CD4-positive, alpha-beta T cell treated with Interleukin-15 for 4 hours (primary cell): ENCODE measurements at places on chromosomes 11 and 22.

DNA sequence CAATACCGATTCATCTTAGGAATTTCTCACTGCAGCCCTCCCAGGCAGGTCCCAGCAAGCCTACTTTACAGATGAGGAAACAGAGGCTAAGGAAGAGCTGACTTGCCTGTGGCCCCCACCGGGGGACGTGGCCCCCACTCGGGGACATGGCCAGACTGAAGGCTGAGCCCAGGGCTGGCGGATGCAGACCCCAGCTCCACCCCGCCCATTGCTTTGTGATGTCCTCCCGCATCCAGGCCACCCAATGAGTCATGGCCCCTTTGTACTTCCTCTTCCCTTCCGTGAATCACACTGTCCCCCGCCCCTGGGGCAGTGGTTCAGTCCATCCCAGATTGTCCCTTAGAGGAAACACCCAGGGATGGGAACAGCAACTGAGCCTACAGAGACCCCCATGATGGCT is 116.0 kb upstream of the ANO1 start:
- no peak for DNase-seq

GRCh38 chr11:74279256-74279655 is 32.2 kb downstream of the P4HA3 start:
- no peak for DNase-seq

DNA sequence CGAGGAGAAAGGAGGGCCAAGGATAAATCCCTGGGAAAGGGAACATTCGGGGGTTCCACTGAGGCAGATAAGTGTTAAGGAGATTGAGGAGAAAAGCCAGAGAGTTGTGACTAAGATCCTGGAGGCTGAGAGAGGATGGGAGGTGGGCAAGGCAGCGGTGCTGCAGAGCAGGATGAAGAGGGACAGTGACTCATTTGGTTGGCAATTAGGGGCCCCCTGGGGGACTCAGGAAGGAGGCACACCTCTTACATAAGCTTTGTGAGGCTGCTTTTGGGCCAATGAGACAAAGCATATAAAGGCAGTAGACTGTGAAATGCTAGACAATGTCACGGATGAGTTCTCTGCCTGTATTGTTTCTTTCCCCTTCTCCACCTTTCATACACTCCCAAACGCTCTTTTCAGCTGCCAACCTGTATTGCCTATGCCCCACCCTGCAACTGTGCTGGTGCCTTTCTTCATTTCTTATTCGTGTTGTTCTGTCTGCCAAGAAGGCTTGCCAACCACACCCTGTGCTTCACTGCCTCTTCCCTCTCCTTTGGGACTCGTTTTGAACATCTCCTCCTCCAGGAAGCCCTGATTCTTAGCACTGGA is 246.8 kb upstream of the KIRREL3 start:
- DNase-seq = no peak

DNA sequence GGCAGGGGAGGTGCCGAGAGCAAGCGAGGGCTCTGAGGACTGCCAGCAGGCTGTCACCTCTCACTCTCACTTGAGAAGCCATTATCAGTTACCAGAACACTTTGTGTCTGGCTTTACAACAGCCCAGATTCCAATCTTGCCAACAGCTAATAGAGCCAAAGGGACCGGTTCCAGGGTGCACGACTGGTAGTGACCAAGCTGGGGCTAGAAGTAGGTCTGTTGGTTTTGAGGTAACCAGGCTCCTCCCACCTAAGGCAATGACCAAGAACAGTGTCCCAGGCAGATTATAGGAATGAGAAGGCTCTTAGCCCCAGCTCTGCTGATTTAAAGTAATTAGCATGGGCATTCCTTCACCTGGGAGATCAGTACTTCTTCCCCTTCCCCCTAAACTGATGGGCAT is 7.2 kb upstream of the IL10RA start:
- no peak for DNase-seq

DNA sequence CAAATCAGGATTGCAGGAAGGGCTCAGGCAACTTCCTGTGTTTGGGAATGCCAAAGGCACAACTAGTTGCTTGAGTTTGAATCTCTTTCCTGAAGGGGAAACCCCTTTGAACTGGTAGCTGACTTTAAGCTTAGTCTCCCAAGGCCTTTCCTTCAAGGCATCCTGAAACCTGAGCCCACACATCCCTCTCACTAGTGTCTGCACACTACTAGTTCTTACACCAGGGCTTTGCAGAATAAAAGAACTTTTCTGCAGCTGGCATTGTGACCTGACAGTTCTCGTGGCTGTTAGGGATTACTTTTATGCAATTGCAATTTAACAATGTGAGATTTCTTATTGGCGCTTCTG is 95.4 kb downstream of the EXT2 start:
- no peak for DNase-seq

GRCh38 chr11:31351168-31351567 is 18.4 kb downstream of the DCDC1 start:
- no peak for DNase-seq

DNA sequence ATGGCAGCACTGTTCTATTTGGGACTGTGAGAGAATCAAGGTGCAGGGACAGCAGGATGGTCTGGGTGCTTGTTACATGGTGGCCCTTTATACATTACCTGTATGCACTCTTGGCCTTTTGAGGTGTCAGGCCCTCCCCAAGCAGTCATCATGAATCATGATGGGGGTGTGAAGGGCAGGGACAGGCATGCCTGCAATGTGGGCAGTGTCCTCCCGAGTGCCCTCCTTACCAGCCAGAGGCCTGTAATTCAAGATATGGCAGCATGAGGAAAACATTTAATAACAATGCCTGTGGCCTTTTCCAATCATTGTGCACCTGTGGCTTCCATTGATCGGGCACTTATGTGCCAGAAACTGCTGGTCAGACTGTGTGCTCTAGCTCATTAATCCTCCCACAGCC is 25.5 kb upstream of the CYP2D6 start:
- DNase-seq = no peak

DNA sequence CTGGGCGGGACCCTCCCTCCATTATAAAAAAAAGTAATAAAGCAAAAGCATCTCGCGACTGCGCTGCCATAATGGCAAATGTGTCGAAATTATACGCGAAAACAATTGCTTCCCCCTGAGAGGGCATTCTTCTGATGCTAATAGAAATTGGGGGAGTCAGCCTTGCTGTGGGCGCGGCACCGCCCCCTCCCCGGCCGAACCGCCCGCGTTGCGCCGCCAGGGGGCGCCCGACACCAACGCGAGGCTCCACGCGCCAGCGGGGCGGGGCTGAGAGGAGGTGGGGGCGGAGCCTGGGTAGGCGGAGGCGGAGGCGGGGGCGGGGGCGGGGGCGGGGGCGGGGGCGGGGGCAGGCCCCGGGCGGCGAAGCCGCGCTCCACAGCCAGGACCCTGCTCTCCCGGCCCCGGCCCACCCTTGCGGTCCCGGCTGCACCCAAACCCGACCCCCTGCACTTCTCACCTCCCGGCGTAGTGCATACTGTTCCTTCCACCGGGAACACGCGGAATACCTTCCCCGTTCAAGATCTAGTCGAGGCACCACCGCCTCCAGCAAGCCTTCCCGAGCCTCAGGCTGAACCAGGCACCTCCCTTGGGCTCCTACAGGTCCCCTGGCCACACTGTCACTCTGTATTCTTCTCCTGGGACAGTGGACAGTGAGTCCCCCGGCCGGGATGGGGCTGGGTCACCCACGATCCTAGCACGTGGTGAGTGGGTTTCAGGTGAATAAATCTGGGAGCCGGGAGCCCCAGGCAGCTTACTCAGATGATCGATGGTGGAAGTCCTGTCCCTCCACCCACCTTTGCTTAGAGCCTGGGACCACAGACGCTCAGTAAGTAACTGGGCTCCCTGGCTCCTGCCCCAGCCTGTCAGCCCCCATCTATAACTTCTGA is 15.5 kb upstream of the UPK3A start:
- peak; percentile 89 for DNase-seq

- DNase-seq = peak; percentile 76
Observed at GRCh38 chr11:82927264-82927880, 25.8 kb downstream of the DDIAS start.

- peak; percentile 8 for DNase-seq
Observed at GRCh38 chr11:65643971-65644370, 6.1 kb downstream of the SIPA1 start.

- DNase-seq = no peak
Observed at GRCh38 chr22:39292031-39292462, 27.4 kb downstream of the RPL3 start.

DNA sequence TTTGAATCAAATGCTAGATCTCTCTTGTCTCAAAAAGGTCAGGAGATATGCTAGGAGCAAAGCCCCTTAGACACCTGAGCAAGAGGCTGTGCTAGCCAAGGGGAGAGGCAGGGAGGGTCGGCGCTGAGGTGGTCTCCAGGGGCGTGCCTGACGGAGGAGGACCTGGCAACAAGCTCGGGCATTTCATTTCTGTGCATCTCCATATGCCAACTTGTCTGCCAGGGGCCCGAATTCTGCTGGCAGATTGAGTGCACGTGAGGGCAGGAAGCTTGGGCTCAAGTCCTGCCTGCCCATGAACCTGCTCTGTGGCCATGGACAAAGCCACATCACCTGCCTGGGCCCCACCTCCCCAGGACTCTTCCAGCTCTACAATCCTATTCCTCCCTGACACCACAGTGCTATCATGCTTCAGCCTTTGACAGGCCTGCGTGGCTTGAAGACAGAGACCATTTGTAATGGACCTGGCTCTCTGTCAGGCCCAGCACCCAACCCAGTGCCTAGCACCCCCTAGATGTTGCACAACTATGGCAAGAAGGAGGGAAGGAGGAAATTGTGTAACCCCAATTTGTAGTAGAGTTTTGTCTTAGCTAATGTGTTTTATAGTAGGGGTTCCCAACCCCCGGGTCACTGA is 16.3 kb upstream of the VSIG10L2 start:
- no peak for DNase-seq

- no peak for DNase-seq
Observed at GRCh38 chr11:69229511-69229910, 64.4 kb upstream of the MYEOV start.

GRCh38 chr22:20319041-20319744 is 667 bp downstream of the DGCR6L start:
- no peak for DNase-seq

- DNase-seq = no peak
Observed at GRCh38 chr11:68674461-68674860, 9.9 kb upstream of the GAL start.

GRCh38 chr11:113163291-113164030 is 150.9 kb upstream of the TTC12 start:
- DNase-seq = no peak

- no peak for DNase-seq
Observed at GRCh38 chr11:108084811-108085210, 36.6 kb upstream of the ACAT1 start.

DNA sequence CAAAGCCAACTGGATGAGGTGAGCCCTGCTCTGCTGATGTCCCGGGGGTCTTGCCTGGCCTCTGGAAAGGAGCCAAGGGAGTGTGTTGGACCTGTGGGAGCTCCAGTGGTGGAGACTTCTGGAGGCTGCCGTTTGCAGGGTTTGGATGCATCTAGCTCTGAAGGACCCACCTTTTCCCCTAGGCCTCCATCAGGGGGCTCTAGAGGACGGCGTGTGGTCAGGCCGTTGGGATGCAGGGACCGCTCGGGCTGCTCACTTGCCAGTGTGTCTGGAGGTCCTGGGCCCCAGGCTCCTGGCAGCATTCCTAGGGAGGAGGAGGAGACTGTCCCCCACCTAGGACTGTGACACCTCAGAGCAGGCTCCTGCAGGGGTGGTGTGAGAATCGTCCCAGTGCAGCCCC is 58.3 kb downstream of the PRDM11 start:
- DNase-seq = no peak

DNA sequence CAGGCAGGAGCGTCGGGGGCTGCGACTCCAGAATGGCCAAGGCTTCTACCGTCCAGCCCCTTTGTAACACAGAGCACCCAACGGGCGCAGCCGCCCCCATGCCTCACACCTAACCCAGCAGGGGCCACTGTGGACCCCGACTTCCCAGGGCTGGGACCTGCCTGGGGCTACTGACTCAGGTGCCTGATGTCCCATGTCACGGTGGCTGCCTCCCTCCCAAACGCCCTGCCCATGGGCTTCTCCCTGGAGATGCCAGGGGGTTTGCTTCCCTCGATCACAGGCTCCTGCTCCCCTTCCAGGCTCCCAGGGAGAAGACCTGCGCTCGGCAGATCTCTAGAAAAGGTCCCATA is 84.0 kb downstream of the MYEOV start:
- DNase-seq = no peak

GRCh38 chr11:9720290-9720630 is 56.4 kb downstream of the SWAP70 start:
- no peak for DNase-seq

GRCh38 chr11:10777806-10778205 is 26.8 kb downstream of the CTR9 start:
- no peak for DNase-seq

DNA sequence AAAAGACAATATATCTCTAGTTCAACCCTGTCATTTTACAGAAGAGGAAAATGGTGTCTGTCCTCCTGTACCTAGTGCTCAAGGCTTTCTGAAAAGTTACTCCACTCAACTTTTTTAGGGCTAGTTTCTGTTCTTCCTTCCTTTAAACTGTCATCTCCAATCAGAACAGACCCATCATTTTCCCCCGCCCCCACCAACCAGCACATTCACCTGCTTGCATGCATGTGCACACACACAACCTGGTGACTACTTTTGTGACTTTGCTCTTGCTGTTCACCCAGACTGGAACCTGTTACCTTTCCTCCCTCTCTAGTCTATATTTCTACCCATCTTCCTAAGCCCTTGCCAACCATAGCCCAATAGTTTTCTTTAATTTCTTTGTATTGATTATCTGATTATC is 5.6 kb downstream of the FBXO7 start:
- no peak for DNase-seq

DNA sequence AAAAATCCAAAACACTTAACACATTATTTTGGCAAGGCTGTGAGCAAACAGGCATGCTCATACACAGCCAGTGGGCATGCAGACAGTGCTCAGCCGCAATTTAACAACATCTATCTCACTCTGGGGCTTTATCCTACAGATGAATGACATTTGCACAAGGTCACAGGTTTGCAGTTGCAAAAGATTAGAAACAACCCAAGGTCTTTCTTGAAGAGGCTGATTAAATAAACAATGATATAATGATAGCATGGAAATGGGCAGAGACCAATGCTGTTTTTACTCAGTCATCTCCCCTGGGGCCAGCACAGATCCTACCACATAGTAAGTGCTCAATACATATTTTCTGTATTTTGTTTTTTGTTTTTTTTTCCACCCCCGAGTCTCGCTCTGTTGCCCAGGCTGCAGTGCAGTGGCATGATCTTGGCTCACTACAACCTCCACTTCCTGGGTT is 9.4 kb downstream of the A4GALT start:
- DNase-seq = no peak

DNA sequence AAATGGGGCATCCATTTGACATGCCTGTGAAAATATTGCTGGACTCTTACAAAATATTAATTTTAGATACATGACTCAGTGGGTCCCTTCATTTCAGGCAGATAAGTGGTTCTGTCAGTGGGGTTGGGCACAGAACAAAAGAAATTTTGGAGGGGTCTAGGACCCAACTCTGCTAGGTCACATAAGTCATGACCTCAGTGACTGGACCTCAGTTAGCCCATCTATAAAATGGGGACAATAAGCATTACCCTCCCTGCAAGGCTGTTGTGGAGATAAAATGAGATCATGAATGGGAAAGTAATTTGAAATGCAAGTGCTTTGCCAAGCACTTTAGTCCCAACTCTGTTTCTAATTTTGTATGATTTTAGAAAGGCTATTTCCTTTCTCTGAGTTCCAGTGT is 23.8 kb downstream of the ADORA2A start:
- no peak for DNase-seq

GRCh38 chr11:92881940-92882450 is 87.5 kb upstream of the MTNR1B start:
- DNase-seq = no peak
